ENCODE measurements at places on chromosomes 4 and X. TPM values are rescaled to one million over a fixed set of nuclear protein-coding genes. Genes with fewer than 3 reads are reported as not detected.

The DKK2 gene
- total RNA-seq: 15.1 TPM

The FREM3 gene
- total RNA-seq: 0.78 TPM

DNA sequence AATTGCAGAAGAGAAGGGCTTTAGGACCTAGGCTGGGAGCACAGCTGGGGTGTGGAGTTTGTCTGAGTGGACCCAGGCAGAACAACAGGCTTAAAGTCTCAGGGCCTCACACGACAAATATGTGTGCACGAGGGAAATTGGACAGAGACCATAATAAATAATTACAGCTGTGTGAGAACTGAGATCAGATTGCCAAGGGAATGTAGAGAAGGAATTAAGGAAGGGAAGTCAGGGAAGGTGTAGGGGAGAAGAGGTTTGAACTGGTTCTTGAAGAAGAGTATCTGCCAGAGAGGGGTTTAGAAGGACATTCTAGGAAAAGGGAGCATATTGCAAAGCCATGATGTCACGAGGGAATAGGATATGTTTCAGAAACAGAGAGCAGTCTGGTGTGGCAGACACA lies 120.7 kb upstream of the TSPAN5 start:
- no peak overlapping the region for H3K27ac ChIP-seq
- no peak for DNase-seq
- H3K27me3 ChIP-seq: no peaks in the 10 kb centered on the region

DNA sequence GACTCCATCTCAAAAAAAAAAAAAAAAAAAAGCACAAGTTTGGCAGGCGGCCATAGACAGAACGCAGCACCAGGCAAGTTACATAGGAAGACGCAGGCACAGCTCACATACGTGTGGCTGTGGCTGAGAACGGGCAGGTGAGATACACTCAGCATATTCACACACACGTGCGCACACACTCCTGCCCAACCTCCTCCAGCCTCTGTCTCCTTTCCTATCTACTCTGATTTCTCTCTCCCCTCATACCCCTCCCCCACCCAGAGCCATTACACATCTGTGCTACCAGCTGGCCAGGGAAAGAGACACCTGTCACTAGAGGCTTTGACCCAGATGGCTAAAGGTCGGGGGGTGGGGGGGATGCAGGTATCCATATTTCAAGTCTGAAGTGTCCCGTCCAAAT lies 2.2 kb upstream of the SLC38A5 start:
- H3K27me3 ChIP-seq: no peaks in the 10 kb centered on the region
- no peak for DNase-seq
- no peaks in the 10 kb centered on the region for H3K36me3 ChIP-seq
- no peaks in the 10 kb centered on the region for H3K4me1 ChIP-seq
- no peak overlapping the region for H3K27ac ChIP-seq

GRCh38 chr4:156137679-156138473 lies 184.2 kb upstream of the CTSO start:
- no peak for DNase-seq
- no peak overlapping the region for H3K27ac ChIP-seq
- H3K36me3 ChIP-seq: no peaks in the 10 kb centered on the region
- H3K4me1 ChIP-seq: no peaks in the 10 kb centered on the region

The TMEM150C gene
- total RNA-seq: 5.9 TPM

DNA sequence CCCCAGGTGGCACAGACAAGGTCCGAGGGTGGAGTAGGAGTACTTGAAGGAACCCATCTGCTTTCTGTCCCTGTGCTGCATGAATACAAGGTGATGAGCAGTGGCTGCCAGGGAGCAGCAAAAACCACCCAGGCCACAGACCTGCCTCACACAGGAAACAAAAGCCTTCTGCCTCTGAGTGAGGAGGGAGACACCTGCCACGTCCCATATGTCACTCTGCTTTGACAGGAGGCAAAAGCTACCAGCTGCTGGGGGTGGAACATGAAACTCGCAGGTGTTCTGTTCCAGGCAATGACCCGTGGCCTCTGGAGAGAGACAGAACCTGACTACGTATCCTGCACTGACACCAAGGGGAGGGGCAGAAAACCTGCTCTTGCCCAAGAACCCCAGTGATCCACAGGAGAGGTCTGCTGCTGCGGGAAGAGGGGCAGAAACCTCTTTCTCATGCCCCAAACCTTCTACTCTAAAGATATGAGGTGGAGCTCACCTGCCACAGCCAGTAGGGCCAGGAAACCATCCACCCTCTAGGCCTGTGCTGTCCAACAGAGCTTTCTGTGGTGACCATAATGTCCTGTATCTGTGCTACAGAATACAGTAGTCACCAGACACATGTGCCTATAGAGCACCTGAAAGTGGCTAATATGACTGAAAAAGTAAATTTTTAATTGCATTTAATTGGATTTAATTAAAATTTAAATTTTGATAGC lies 172.9 kb downstream of the PRDM5 start:
- H3K27me3 ChIP-seq: no peaks in the 10 kb centered on the region
- no peak overlapping the region for H3K4me3 ChIP-seq
- H3K4me1 ChIP-seq: no peaks in the 10 kb centered on the region
- no peak for DNase-seq

DNA sequence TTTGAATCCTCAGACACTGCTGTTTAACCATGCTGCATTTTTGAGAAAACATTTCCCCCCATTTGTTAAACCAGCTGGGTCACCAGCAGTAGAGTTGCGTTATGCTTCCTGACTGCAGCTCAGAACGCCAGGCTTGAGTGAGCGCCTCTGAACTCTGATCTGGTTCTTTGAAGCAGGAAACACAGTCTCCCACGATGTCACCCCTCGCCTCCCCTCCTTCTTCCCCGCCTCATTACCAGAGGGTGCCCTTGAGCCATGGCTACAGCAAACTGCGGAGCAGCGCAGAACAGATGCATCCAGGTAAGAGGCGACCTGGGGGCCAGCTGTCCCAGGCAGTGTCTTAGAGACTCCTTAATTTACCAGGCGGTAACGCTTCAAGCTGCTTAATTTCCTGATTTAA lies 78.4 kb downstream of the REPS2 start:
- no peaks in the 10 kb centered on the region for H3K36me3 ChIP-seq
- H3K27me3 ChIP-seq: no peaks in the 10 kb centered on the region
- H3K4me3 ChIP-seq: no peak overlapping the region
- H3K4me1 ChIP-seq: no peaks in the 10 kb centered on the region

The IL9R gene
- total RNA-seq: 1.2 TPM

- peak overlapping the region; percentile 70 for H3K27ac ChIP-seq
- H3K4me3 ChIP-seq: no peak overlapping the region
- no peaks in the 10 kb centered on the region for H3K27me3 ChIP-seq
- H3K4me1 ChIP-seq: peaks cover 60% of the 10 kb centered on the region
- peak; percentile 57 for DNase-seq
Observed at GRCh38 chr4:2592572-2592971, 56.1 kb downstream of the FAM193A start.

GRCh38 chrX:133698298-133698697 lies 283.0 kb upstream of the GPC4 start:
- H3K27me3 ChIP-seq: no peaks in the 10 kb centered on the region
- H3K27ac ChIP-seq: no peak overlapping the region
- no peak for DNase-seq
- H3K4me3 ChIP-seq: no peak overlapping the region
- no peaks in the 10 kb centered on the region for H3K4me1 ChIP-seq

DNA sequence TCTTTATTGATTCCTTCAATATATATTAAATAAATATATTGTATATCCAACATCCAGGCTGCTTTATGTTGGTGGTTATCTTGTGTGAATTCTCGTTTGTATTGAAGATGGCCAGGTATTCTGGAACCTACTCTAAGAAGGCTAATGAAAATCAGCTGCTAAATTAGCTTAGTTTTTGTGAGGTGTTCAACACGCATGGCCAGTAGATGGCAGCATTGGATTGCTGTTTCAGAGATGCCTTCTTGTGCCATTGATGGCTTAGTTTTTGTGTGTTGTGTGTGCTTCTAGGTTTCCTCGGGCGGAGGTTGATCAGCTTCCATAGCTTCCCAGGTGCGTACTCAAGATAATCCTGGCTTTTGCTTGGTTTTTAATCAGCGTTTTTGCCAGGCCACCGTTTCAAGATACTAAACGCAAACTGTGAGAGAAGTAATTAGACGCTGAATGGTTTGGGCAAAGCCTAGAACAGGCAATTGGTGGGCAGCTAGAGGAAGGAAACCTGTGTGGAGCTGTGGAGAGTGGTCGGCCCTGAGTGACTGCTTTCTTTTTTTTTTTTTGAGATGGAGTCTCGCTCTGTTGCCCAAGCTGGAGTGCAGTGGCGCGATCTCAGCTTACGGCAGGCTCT lies 15.1 kb downstream of the NOCT start:
- H3K4me1 ChIP-seq: no peaks in the 10 kb centered on the region
- DNase-seq: no peak
- no peaks in the 10 kb centered on the region for H3K36me3 ChIP-seq
- no peaks in the 10 kb centered on the region for H3K27me3 ChIP-seq

- H3K4me3 ChIP-seq: no peak overlapping the region
- H3K27ac ChIP-seq: no peak overlapping the region
- no peaks in the 10 kb centered on the region for H3K27me3 ChIP-seq
- H3K36me3 ChIP-seq: no peaks in the 10 kb centered on the region
- no peak for DNase-seq
Observed at GRCh38 chr4:185833055-185833598, 21.1 kb upstream of the SORBS2 start.

DNA sequence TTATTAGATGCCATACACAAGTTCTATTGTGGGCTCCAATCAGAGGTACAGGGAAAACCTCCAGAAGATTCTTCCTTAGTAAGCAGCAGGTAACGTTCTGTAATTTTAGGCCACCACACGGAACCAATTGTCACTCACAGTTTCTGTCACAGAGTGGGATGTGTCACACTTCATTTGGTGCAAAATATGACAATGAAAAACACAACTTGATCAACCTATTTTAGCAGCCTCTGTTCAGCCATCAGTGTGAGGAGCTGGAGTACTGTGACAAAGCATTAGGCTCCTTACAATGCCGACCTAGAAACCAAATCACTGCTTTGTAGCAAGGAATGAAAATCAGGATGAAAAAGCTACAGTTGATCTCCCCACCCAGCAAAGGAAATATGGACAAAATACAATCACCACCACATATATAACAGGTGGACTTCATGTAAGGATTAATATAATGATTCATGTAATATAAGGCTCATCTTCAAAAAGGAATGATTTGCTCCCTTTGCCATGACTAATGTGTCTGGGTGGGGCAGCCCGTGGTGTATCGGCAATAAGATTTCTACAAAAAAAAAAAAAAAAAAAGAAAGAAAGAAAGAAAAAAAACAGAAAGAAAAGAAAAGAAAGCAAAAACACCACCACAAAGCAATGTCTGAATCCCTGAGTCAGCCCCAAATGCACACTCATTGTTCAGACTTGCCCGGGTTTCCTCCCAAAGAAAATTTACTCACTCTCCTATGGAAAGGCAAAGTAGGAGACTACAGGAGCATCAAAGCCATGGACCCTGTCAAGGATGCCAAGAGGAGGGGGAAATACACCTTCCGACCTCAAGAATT lies 36.0 kb downstream of the SLC9A7 start:
- no peaks in the 10 kb centered on the region for H3K36me3 ChIP-seq
- H3K27ac ChIP-seq: no peak overlapping the region
- H3K4me3 ChIP-seq: no peak overlapping the region
- H3K4me1 ChIP-seq: no peaks in the 10 kb centered on the region
- DNase-seq: no peak
- no peaks in the 10 kb centered on the region for H3K27me3 ChIP-seq

Data from upper lobe of right lung (tissue), 1 donor.